WERI-Rb-1 (cell line): ENCODE measurements at places on chromosomes 1 and 21.

GRCh38 chr1:38097284-38097898 is 50.8 kb upstream of the POU3F1 start:
- DNase-seq: no peak

GRCh38 chr1:178086766-178087165 is 7.1 kb upstream of the RASAL2 start:
- no peak for DNase-seq

DNA sequence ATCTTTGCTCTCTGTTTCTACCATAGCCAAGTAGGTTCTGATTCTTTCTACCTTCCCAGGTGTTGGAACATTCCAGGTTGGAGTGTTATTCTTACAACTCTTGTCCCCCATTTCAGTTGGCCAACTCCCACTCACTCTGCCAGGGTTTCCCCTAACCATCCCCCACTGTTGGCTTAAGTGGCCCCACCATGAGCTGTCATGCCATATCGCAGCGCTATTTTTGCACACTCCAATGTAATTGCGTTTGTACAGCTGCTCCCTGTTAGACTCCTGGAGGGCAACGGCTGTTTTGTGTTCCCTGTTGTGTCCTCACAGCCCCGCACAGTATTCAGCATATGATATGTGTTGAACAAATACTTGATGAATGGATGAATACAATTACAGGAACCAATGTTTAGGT is 117.7 kb upstream of the ETS2 start:
- no peak for DNase-seq

- no peak for DNase-seq
These were observed 71.2 kb downstream of the CHRM3 start for GRCh38 chr1:239457491-239458143.

- no peak for DNase-seq
These were observed 5.1 kb upstream of the S100A10 start for GRCh38 chr1:151998611-151999362.

DNA sequence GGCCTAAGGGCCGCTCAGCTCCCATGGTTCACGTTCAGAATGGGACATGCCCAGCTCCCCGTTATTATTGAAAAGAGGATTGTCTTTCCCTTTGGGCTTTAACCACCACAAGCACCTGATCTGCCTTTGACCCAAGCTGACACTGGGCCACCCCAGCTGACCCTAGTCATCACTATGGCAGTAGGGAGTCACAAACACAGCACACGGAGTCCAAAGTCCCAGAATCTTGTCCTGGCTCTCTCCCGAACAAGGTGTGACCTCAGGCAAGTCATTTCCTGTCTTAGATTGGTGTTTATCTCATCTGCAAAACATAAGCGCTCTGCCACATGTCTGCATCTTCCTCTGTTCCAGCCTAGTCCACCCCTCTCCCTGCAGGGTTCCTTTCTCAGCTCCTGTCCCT is 31.5 kb downstream of the IGFN1 start:
- DNase-seq: peak; percentile 43

DNA sequence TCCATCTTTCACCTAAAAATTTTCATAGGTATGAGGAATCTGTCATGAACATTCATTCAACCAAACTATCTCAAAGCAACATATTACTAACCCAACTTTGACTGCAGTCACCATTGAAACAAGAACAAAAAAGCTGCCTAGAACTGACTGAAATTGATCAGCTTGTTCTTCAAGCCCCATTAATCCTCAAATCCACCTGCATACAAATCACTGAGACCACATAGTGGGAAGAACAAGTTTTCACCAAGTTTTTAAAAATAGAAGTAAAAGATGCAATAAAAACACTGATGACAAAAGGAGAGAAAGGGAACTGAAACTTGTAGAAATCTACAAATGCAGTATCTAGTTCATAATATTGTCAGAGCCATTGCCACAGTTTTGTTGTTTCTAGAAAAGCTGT is 6.1 kb downstream of the SORT1 start:
- DNase-seq: no peak

- DNase-seq: no peak
These were observed 59.1 kb downstream of the USP24 start for GRCh38 chr1:55156093-55156492.
